Fibroblast of the aortic adventitia (primary cell): ENCODE measurements at places on chromosomes 13 and 19.

- peak; percentile 54 for DNase-seq
These were observed 72.4 kb upstream of the CLDN10 start for GRCh38 chr13:95480131-95480545.

DNA sequence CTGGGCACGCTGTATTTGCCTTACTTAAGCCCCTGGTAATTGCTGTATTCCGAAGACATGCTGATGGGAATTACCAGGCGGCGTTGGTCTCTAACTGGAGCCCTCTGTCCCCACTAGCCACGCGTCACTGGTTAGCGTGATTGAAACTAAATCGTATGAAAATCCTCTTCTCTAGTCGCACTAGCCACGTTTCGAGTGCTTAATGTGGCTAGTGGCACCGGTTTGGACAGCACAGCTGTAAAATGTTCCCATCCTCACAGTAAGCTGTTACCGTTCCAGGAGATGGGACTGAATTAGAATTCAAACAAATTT is 676 bp downstream of the BRCA2 start:
- DNase-seq: no peak

- DNase-seq: peak; percentile 48
These were observed 26.3 kb downstream of the TMEM255B start for GRCh38 chr13:113785051-113786010.

DNA sequence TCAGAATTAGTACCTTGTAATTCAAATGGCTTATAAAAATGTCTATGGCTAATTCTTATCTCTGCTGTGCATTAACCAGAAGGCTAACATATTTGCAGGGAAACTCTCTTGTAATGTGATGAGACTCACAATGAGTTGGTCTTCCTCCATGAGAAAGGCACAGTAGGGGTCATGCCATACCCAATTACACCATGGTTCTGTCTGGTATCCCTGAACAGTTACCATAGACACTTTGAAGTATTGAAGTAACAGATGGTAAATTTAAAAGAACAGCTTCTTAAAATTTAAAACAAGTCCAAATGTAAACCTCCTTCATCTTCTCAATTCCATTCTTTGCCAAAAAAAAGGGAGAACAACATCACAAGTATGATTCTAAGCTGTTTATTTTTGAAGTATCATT is 22.6 kb upstream of the SLAIN1 start:
- DNase-seq: no peak

GRCh38 chr13:30963791-30964190 is 31.3 kb downstream of the TEX26 start:
- peak; percentile 45 for DNase-seq

DNA sequence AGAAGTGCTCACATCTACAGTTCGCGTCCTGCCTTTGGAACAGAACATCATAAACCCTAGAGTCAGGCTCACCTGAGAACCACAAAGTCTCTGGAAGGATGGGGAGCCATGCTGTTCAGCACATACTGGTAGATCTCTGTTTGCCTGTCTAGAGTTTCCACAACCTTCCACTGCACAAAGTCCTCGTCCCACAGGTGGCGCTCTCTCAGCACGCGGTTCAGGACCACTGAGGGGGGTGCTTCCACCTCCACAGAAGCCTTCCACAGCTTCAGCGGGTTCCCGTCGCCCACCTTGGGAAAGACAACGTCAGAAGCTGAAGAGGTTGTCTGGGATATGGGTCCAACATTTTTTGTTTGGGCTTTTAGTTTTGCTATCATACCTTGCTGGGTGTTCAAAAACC is 93.6 kb downstream of the KL start:
- DNase-seq: no peak

GRCh38 chr19:35315883-35316282 is 13.1 kb upstream of the CD22 start:
- DNase-seq: no peak

DNA sequence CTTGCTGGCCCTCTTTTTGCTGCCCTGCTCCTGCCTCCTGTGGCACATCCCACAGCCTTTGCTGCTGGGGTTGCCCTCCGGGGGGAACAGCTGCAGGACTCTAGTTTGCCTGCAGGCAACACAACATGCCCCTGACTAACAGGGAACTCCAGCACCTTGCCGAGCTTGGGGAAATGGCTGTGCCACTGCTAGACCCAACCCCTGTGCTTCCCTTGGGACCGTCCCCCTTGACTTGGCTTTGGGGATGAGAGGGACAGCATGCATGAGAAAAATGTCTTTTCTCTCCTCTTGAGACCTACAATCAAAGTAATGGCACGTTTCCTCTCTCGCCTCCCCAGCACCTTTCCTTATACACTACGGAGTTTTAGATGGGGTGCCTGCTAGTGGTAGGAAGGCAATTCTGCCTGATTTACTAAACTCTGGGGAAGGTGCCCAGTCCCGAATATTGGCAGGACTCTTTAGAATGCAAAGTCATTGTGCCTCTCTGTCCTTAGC is 12.4 kb upstream of the VWA8 start:
- peak; percentile 20 for DNase-seq

DNA sequence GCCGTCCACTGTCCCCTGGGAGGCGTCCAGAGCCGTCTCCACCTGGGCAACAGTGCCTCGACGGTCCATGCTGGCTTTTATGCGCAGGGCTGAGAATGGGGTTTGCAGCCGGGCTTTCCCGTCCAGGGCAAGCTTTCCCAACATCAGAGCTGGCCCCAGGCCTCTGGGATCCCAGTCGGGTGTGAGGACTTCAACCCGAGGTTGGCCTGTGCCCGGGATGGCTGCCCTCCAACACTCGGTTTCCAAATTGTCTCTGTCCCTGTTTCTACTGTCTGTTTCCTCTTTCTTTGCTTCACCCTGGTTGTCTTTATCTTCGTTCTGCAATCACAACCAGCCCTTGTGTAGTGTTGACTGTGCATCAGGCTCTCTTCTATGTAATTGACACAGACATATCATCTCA is at the start of gene IFNL4:
IFNL4 (minus strand) TSS at position 51 of the 400 bp plus-strand sequence.
- no peak for DNase-seq

DNA sequence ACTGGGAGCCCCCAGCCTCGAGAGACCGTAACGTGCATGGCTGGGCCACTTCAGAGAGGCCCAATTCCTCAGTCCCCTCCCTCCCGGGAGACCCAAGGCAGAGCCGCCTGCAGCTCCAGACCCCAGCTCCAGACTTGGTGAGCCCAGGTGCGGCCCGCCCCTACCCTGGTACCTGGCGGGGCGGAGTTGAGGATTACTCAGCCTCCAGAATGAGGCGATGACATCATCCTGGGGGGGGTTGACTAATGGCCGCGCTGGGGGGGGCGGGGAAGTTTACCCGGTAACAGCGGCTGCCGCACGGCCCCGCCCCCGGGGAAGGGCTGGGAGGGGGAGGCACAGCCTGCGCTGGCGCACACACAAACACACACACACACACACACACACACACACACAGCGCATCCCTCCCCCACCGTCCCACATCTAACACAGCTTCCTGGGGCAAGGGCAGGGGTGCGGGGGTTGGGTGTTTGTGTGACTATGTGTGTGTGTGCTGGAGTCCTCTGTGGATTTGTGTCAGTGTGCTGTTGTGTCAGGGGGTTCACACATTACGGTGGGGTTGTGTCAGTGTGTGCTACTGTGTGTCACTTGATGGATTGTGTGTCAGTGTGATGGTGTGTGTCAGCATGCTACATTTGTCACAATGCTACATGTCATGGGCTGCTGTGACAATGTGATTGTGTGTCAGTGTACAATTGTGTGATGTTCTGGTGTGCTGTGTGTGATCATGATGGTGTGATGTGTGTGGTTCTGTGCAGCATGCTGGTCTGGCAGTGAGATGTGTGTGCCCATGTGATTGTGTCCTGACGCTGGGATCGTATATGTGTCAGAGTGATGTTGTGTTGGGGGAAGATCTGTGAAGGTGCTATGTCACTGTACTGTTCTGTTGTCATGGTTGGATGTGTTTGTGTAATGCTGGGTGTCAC is 10.3 kb upstream of the BBC3 start:
- peak; percentile 72 for DNase-seq

GRCh38 chr13:73578251-73578875 is 519.6 kb downstream of the KLF5 start:
- DNase-seq: peak; percentile 18

DNA sequence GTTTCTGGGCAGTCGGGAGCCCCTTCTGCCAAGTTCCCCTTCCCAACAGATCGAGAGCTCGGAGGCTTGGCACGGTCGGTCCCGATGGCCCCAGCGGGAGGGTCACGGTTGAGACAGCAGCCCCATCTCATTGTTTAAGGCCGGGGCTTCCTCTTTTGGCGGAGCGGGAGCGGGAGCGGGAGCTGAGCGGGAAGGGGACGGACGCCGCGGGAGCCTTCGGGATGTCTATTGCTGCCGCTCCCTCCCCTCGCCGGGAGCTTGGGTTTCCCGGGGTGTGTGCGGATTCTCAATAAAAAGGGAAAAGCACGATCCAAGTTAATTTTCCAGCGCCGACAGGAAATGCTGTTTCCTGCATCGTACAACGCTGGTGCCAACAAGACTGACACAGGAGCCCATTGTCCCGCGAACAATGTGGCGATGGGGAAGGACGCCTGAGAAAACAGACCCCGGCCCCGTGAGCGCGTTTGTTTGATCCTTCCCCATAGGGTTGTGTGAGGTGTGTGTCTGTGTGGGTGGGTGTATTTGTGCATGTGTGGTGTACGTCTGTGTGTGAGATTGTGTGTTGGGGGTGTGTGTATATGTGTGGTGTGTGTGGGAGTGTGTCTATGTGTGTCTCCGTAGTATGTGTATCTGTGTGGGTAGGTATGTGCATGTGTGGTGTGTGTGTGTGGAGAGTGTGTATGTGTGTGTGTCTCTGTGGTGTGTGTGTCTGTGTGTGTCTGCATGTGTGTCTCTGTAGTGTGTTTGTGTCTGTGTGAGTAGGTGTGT is 36.3 kb upstream of the FLT1 start:
- DNase-seq: peak; percentile 12

GRCh38 chr13:80157261-80157932 is 183.5 kb downstream of the SPRY2 start:
- peak; percentile 80 for DNase-seq

DNA sequence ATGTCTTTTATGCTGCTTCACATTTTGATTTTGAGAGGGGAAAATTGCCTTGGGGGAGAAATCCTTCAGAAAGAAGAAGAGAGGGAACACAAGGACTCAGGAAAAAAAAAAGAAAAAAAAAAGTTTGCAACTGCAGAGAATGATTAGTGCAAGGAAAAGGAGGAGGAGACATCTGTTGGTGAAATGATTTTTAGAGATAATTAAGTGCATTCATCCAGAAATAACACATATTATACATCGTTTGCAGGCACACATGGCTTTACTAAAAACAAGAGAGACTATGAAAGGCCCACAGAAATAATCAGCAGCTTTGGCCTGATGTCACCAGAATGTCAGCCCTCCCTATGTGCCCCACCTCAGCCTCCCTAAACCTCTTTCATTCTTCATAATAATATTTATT is 1058.2 kb downstream of the PCDH9 start:
- DNase-seq: no peak

DNA sequence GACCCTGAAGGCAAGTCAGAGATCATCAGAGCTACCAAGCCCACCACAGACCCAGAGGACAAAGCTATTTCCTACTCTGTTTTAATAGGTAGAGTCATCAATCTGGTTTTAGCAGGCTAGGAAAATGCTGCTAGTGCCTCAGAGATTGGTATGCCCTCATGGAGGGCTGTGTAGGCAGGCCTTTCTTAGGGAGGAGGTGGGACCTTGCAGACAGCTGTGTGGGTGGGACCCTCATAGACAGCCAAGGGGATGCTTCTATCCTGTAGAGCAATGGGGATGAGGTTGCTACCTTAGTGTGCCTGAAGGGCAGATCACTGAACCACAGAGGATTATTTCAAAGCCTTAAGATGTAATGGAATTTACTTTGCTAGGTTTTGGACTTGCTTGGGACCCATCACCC is 534.9 kb upstream of the KLF12 start:
- no peak for DNase-seq

- DNase-seq: no peak
These were observed 42.3 kb upstream of the GJB6 start for GRCh38 chr13:20274466-20274865.

GRCh38 chr19:1606138-1606651 is 933 bp upstream of the UQCR11 start:
- DNase-seq: no peak

DNA sequence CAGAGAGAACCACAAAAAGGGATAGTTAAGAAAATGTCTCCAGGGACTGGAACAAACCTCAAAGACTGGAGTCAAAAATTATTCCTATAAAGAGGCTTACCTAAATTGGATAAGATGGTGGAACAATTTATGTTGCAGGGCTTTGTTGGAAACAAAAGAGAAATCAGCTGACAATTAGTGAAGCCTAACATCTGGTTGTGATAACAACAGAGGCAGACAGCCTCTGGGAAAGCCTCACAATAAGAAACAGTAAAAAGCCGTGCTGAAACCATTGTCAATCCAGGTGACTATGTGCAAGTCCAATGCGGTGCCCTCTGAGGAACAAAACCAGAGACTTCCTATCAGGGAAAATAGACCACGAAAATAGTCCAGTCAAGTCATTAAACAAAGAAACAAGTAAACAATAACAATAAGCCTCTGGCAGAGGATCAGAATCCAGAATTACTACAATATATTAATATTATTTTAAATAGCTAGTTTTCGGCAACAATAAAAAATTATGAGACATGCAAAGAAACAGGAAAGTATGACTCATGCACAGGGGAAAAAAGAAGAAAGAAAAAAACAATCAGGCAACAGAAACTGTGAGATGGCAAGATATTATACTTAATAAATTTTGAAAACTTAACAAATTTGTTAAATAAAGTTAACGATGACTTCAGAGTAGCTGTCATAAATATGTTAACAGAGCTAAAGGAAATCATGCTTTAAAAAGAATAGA is 99.7 kb upstream of the RXFP2 start:
- DNase-seq: peak; percentile 53

- no peak for DNase-seq
These were observed 18.4 kb downstream of the GRTP1 start for GRCh38 chr13:113345486-113345885.

- no peak for DNase-seq
These were observed 2.1 kb downstream of the CALM3 start for GRCh38 chr19:46603195-46603637.

- DNase-seq: no peak
These were observed 12.6 kb upstream of the ZNF792 start for GRCh38 chr19:34976611-34977010.

DNA sequence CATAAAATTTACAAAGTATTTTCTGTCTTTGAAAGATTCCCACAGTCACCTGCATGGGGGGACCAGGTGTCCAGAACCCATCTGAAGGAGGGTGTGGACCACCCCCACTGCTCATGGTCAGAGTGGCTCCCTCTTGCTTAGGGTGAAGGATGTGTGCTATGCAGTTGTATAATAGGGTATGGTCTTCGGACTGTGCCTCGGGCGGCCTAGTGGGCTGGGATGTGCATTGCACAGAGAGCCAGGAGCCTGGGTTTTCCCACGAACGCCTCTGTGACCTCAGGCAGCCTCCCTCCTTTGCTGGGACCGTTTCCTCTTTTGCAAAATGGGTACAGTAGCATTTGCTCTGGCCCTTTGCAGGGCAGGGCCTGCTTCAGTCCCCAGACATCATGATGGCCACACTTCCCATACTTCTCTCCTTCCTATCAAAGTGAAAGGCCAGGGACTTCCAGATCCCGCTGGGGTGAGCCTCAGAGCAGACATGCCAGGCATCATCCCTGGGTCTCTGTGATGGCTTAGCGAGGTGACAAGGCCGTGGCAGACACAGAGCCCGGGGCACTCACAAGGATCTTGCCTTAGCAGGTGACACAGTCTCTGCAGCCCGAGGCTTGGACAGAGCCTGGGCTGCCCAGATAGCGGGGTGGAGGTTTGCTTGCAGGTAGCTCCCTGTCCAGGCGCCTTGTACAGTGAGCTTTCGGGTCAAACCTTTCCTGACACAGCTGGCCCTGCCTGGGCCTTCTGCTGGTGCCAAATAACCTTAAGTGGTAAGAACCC is 59.4 kb upstream of the ZNF536 start:
- DNase-seq: no peak

- no peak for DNase-seq
These were observed 443.1 kb downstream of the MYO16 start for GRCh38 chr13:109072505-109072904.

GRCh38 chr19:13633109-13633508 is 126.8 kb upstream of the CACNA1A start:
- peak; percentile 65 for DNase-seq
